Activated naive CD4-positive, alpha-beta T cell treated with anti-CD3 and anti-CD28 coated beads, Interleukin-2, amount 50 U/mL, for 72 hours (primary cell): ENCODE measurements at places on chromosomes 1 and 21. TPM values are rescaled to one million over a fixed set of nuclear protein-coding genes. Genes with fewer than 3 reads are reported as not detected.

GRCh38 chr1:201944639-201945038 lies 1.7 kb downstream of the LMOD1 start:
- DNase-seq: no peak

DNA sequence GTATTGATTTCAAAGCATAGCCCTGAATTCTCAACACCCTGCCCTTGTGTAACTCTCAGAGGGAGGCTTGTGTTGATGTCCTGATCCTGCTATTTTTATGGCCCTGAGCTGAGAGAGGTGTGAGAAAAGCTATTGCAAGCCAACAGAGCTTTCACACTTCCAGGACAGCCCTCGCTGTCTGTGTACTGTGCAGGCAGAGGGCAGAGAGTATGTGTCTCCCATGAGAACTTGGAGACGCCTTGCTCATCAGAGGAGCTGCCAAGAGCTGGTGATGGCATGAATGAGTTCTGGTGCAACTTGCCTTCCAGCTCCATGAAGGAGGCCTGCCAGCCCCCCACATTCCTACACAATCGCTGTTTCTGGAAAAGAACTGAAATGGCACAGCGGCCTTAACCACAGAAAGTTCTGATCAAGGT lies 144.1 kb upstream of the AJAP1 start:
- DNase-seq: no peak

Gene HPCA
- 0.87 TPM for total RNA-seq

DNA sequence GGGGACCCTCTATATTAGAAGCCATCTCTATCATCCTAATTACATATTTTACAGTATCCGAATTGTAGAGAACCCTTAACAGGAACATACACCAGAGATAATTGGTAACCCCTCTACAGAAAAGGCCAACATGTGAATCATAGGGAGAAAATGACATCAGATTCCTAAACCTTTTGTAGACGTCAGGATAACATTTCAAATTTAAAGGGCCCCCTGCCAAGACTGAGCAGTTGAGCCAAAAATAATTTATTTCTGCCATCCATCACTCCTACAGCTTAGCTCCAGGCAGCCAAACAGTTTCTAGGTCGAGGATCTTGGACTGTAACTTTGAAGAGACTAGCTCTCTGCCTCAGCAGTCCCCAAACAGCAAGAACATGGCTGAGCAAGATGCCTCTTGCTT lies 21.2 kb downstream of the ZNF697 start:
- DNase-seq: no peak

Gene SPRR2G
- total RNA-seq: not detected

GRCh38 chr1:211490821-211491415 lies 1.0 kb downstream of the RD3 start:
- DNase-seq: no peak

DNA sequence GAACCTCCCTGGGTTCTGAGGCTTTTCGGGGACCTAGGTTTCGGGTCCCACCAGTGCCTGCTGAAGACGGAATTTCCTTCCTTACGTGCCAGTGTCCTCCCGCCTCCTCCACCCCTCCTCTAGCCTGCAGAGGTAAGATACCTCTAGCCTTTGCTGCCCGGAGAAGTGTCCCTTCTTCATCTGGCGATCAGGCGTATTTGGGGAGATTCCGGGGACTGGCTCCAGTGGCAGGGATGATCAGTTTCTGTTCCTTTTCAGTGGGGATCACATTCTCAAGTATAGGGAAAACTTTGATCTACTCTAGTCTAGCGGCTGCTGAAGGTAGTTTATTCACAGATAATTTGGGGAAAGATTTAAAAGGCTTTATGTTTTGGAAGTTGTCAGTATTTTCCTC lies 674 bp downstream of the CEP350 start:
- DNase-seq: no peak

DNA sequence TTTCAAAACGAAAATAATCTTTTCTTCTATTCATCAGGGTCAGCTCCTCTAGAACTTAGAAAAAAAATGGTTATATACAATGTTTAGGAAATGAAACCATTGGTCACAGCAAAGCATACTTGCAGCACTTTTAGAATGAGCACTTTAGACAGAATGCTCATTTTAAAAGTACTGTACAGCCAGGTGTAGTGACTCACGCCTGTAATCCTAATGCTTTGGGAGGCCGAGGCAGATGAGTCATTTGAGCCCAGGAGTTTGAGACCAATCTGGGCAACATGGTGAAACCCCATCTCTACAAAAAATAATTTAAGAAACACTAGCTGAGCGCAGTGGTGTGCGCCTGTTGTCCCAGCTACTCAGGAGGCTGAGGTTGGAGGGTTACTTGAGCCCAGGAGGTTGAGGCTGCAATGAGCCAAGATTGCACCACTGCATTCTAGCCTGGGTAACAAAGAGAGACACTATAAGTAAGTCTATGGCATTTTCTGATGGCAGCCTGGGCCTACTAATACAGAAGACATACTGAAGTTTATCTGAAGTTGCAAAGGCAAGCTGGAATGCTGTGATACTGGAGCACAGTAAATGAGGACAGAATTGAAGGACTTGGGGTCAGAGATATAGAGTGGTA lies 48.9 kb upstream of the ZNF326 start:
- DNase-seq: peak; percentile 7

DNA sequence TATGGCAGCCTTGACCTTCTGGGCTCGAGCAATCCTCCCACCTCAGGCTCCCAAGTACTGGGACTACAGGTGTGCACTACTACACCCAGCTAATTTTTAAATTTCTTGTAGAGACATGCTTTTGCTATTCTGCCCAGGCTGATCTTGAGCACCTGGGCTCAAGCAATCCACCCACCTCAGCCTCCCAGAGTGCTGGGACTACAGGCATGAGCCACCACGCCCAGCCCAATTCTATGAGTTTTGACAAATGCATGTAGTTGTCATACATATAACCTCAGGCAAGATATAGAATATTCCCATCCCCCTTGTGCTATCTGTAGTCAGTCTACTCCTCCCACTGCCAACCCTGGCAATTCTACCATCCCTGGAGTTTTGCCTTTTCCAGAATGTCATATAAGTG lies 38.7 kb upstream of the TTC22 start:
- no peak for DNase-seq

Gene RBP7
- not detected for total RNA-seq

DNA sequence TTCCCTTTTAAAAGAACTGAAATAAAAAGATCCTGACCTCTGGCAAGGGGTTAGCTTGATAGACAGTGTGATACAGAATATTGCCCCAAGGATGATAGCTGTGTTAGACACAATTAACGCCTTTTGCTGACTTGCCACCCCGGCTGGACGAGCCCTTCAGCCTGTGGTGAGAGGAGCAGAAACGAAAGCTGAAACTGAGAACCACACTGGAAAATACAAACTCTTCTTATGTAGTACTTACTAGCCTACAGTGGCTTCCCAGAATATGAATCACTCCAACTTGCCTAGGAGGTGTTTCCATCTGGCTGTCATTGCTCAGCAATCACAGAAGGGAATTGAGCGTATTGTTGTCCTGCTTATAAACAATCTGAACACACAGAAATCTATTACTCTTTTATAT lies 22.9 kb downstream of the SAMSN1 start:
- DNase-seq: no peak

DNA sequence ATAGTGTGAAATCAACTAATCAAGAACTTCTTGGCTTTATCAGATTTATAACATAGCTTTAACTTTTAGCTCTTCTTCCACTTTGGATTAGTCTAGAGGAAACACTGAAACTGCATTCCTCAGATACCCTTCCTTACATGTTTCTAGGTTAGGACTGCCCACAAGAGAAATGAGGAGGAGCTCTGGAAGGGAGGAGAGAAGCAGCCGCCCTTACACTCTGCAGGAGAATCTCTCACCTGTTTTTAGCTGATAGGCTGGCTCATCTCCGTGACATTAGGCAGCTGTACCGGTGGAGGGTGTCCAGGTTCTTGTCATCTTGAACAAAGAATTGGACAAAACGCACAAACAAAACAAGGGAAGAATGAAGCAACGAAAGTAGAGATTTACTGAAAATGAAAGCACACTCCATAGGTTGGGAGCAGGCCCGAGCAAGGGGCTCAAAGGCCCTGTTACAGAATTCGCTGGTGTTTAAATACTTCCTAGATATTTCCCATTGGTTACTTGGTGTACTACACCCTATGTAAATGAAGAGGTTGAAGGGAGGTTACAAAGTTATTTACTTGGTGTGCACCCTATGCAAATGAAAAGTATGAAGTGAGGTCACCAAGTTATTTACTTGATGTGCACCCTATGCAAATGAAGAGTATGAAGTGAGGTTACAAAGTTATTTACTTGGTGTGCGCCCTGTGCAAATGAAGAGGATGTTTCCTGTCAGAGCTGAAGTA lies 524.9 kb upstream of the CHRM3 start:
- no peak for DNase-seq

Gene KHDC4
- total RNA-seq: 100 TPM

- no peak for DNase-seq
Measured at GRCh38 chr1:32902535-32902920, 1.3 kb upstream of the TMEM54 start.

Gene CYP4B1
- total RNA-seq: not detected

- no peak for DNase-seq
Measured at GRCh38 chr1:18385239-18385790, 95.4 kb upstream of the KLHDC7A start.

Gene S100A9
- 1.4 TPM for total RNA-seq
